ENCODE measurements at places on chromosomes 1 and 21. TPM values are rescaled to one million over a fixed set of nuclear protein-coding genes. Genes with fewer than 3 reads are reported as not detected.

The LDLRAD2 gene
- total RNA-seq = 0.63 TPM

The LORICRIN gene
- total RNA-seq = not detected

The ANGPTL7 gene
- 2.7 TPM for total RNA-seq

The HNRNPCL1 gene
- total RNA-seq = not detected

The PRDM2 gene
- 34.2 TPM for total RNA-seq

The CFHR2 gene
- total RNA-seq = not detected

The BEND5 gene
- total RNA-seq = 10.3 TPM

The IL19 gene
- total RNA-seq = not detected

The RIPPLY3 gene
- total RNA-seq = not detected

The CFHR1 gene
- 1.2 TPM for total RNA-seq

The TACSTD2 gene
- total RNA-seq = 40.6 TPM

The E2F2 gene
- total RNA-seq = 2.9 TPM

The CAPN9 gene
- 2.7 TPM for total RNA-seq

The MFAP2 gene
- 33.3 TPM for total RNA-seq

The SMIM12 gene
- total RNA-seq = 9.7 TPM

The BCL2L15 gene
- 0.90 TPM for total RNA-seq

The WLS gene
- 98.7 TPM for total RNA-seq

The KISS1 gene
- not detected for total RNA-seq

The LRRC39 gene
- total RNA-seq = 13.8 TPM

The KRTAP6-2 gene
- total RNA-seq = not detected

The IGFN1 gene
- total RNA-seq = 0.69 TPM

The LHX8 gene
- total RNA-seq = 1.6 TPM

The TMEM61 gene
- total RNA-seq = not detected

The INAVA gene
- total RNA-seq = 10.1 TPM

The SMG7 gene
- 47.5 TPM for total RNA-seq

The VWA1 gene
- 15.2 TPM for total RNA-seq

The KCNE1 gene
- 0.11 TPM for total RNA-seq

The KLHDC8A gene
- total RNA-seq = 3.0 TPM

The CDKN2C gene
- 16.9 TPM for total RNA-seq

The HAO2 gene
- 0.16 TPM for total RNA-seq
